ENCODE measurements at places on chromosomes 11 and 22.

DNA sequence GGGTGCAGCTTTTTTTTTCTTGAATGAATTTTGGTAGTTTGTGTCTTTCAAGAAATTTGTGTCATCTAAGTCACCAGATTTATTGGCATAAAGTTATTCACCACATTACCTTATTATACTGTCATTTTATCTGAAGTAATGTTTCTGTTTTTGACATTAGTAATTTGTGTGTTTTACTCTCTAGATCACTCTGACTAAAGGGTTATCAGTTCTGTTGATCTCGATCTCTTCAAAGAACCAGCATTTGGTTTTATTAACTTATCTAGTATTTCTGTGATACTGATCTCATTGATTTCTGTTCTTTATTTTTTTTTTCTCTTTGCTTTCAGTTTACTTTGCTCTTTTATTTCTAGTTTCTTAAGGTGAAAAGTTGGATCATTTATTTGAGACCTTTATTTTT, 55.5 kb downstream of the PDHX start:
- no peak for DNase-seq

DNA sequence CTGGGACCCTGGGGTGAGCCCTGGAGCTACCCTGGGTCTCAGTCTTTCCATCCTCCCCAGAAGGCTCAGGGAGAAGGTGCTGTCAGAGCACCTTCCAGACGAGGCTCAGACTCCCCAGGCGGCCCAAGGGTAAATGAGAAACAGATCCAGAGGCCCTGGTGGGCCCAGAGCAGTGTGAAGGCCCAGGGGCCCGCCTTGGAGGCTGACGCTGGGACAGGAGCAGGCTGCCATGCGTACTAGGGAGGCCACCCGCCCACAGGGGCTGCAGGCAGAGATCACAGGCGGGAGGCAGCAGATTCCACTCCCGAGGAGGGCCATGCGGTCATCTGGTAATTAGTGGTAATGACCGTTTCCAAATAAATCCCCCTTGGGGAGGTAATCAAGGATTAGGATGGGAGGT, 5.2 kb downstream of the WNT11 start:
- DNase-seq, result no peak

- DNase-seq, result no peak
These were observed 5.8 kb upstream of the PPP6R3 start for GRCh38 chr11:68454767-68455166.

DNA sequence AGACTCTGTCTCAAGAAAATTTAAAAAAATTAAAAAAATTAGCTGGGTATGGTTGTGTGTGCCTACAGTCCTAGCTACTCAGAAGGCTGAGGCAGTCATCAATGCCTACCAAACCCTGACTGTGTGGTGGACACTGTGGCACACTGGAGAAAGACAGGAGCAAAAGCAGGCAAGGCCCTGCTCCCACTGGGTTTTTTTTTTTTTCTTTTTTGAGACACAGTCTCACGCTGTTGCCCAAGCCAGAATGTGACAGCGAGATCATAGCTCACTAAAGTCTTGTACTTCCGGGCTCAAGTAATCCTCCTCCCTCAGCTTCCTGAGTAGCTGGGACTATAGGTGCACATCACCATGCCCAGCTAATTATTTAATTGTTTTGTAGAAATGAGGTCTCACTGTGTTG, 4.6 kb downstream of the NEFH start:
- DNase-seq, result no peak
